CD4-positive, alpha-beta T cell treated with Interleukin-17A for 1 hour (primary cell): ENCODE measurements at places on chromosomes 5 and 9.
A peak's percentile ranks its signal among the peaks of the same experiment; 100 is the strongest.

DNA sequence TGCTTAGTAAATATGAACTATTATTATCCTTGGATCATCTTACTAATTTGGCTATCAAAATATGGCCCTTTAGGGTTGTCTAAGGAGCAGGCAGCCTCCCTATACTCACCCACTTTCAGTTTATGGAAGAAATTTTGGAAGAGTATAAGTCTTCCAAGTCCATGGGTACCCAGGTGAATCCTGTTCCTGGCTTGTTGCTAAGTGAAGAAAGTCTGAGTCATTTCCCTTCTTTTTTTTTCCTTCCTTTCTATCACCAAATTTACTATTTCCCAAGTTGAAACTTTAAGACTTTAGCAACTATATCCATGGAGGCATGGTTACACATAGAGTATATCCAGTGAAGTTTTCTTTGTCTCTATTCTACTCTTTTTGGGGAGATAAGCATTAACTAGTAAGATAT lies 184.0 kb upstream of the ACTBL2 start:
- DNase-seq = no peak

DNA sequence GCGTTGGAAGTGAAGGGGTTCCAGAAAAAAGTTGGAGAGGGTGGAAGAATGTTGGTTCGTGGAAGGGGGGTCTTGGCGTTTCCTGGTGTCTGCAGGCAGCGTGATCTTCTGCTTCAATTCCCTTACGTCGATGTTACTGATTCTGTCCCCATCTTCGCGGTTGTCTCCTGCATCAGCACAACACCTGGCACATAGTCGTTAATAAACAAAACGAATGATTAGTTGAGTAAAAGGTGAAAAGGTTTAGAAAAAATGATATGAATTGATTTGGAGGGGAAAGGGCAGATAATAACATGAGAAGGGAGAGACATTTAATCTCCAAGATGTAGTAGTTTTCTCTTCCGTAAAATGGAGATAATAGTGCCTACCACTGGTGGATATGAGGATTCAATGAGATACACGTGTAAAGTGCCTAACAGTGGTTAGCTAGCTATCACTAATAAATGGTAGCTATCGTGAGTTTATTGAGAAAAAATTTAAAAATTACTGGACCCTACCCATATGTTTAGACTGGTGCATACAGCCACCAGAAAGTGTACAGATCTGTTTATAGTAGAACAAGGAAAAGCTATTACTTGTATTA lies 556 bp downstream of the MTREX start:
- DNase-seq = peak; percentile 38

DNA sequence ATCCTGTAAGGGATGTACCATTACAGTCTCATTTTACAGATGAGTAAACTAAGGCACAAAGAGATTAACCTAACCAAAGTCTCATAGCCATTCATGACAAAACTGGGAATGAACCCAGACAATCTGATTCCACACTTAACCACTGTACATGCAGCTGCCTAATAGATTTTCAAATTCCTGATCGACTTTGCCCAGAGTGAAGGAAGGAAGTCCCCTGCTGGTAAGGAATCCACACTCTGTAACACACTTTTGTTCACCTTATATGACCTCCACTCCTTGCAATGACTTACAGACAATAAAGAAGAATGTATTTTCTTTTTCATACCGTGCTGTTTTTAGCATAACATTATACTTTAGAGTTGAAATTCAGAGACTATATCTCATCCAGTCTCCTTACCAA lies 31.3 kb upstream of the PLPP6 start:
- DNase-seq = no peak

GRCh38 chr9:134365791-134366222 lies 39.6 kb downstream of the RXRA start:
- no peak for DNase-seq

GRCh38 chr5:131262953-131263541 lies 806 bp upstream of the CDC42SE2 start:
- DNase-seq = peak; percentile 56

DNA sequence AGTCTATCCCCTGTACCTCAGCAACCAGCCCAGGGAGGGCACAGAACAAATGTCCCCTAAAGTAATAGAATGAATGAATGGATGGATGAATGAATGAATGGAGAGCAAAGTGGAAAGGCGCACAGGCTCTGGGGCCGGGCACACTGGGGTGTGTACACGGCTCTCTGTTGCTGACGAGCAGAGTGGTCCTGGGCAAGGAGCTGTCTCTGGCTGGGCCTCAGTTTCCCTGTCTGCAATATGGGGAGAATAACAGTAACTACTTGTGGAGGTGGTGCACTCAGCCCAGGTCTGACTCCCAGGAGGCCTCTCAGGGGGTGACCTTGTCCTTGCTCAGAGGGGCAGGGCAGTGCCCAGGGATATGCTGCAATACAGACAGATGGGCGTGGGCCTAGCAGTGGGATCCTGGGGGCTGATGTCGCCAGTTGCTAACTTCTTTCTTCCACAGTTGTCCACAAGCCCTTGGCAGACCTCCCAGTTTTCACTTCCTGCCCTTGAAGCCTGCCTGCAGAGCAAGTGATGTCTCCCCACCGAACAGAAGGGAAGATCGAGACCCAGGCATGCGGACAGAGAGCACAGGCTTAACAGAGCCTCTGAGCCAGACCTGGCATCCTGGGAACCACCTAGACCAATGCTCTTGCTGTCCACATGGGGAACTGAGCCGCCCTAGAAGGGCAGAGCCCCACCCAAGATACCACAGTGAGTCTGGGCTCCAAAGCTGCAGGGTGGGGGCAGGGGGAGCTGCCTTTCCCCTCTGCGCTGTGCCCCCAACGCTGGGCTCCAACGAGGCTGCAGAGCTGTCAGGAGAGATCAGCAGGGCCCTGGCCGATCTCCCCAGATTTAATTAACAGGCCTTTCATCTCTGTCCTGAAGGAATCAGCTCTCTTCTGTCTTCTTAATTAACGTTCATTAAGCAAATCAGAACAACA lies 13.6 kb upstream of the LAMC3 start:
- DNase-seq = no peak

GRCh38 chr5:172371684-172372083 lies 82.6 kb downstream of the SH3PXD2B start:
- DNase-seq = no peak

GRCh38 chr5:1435369-1435768 lies 9.9 kb downstream of the SLC6A3 start:
- DNase-seq = no peak

DNA sequence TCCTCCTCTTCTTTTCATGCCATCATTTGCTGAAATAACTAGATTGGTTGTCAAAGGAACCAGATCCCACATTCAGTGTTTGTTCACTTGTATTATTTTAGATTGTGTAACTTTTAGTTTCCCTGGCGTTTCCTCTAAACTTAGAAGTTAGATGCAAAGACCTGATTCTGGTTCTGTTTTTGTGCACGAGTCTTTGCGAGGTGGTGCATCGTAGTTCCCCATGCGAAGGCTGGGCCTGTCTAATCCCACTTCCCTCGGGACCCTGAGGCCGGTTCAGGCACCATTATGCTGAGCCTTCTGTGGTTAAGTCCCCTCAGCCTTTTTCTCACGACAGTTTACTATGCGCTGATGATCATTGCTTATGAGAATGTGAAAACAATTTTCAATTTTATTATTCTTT lies 219.1 kb upstream of the OTULINL start:
- DNase-seq = peak; percentile 16

- peak; percentile 78 for DNase-seq
Measured at GRCh38 chr9:85610074-85610860, 131.5 kb downstream of the AGTPBP1 start.

DNA sequence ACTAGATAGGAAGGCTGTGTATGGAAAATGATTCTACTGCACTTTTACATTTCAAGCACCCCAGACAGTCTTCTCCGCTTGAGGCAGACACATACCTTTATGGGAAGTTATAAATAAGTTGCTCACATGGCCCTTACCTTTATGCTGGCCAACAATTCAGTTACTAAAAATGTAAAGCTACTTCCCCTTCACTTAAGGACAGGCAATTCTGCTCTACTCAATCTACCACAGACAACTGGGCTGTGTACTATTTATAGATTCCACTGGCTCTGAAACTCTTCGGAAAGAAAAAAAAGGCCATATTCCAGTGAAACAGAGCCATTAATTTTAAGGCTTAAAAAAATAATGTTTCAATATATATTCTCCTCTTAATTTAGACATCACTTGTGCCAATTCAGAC lies 59.4 kb downstream of the ELAVL2 start:
- no peak for DNase-seq

DNA sequence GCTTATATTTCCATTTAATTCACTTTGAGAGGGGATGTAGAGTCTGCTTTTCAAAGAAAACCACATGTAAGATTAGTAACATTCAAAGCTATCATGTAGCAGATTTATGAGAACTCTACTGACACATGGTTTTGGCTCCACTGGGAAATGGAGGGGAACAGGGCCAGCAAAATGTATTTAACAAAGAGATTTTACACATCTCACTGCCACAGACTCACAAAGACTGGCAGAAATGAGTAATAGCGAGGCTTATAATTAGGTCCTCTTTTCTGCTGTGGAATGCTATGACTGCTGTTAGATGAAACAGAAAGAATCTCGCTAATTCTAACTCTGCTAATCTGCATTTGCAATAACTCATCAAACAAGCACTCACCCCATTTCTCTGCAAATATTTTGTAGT lies 4.5 kb downstream of the DAP start:
- no peak for DNase-seq

- no peak for DNase-seq
Measured at GRCh38 chr9:90020276-90020871, 415.6 kb downstream of the GADD45G start.

DNA sequence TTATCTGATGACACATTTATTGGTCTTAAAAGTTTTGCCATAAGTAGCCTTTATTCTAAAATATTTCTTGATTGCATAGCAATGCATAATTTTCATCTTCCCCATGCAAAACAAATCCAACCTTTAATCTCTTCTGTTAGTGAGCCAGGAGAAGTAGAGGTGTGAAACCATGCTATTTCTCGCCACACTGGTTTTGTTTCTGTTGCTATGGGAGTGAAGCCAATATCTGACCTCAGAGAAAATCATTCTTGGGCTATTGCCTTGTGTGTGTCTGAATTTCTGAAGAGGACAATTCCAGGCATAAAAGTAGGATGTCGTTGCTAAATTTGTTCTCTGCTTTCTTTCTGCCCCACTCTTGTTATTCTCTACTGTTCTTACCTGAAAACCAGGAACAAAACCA lies 183.6 kb downstream of the PTTG1 start:
- no peak for DNase-seq

- DNase-seq = no peak
Measured at GRCh38 chr9:81902196-81902595, 26.0 kb upstream of the SPATA31D4 start.

DNA sequence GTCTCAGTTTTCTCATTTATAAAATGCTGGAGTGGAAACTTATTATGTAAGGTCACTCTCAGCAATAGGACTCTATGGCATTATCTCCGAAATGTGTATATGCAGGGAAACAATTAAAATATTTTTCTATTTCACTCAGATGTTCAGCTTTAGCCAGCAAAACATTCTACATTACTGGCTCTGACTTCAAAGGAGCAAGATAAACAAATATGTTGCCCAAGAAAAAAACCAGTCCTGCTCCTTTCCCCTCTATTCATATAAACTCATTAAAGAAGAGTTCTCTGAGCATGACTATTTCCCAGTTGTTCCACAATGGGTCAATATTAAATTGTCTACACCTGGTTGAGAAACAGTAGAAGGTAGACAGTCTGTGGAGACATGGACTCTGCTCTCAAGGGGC lies 155.0 kb downstream of the NPR3 start:
- DNase-seq = no peak

DNA sequence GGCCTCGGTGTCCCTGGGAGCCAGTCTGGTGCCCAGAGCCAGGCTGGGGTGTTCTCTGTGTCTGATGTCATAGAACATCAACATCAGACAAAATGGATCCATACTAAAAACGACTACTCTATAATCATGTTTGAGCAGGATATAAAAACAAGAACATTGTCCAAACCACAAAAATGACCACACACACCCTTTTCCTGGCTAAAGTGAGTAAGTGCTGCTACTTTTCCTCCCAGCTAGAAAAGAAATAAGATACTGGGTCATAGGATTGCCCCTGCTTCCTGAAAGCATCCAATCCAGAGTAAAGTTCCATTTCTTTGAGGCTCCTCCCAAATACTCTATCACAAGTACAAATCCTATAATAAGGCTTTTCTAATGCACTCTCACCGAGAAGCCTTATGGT lies 19.7 kb upstream of the TRAF1 start:
- DNase-seq = no peak

- no peak for DNase-seq
Measured at GRCh38 chr5:170126626-170127025, 20.9 kb downstream of the FOXI1 start.

GRCh38 chr5:142984011-142984410 lies 213.8 kb downstream of the ARHGAP26 start:
- DNase-seq = no peak

- DNase-seq = no peak
Measured at GRCh38 chr5:97097326-97098230, 44.8 kb downstream of the LIX1 start.

DNA sequence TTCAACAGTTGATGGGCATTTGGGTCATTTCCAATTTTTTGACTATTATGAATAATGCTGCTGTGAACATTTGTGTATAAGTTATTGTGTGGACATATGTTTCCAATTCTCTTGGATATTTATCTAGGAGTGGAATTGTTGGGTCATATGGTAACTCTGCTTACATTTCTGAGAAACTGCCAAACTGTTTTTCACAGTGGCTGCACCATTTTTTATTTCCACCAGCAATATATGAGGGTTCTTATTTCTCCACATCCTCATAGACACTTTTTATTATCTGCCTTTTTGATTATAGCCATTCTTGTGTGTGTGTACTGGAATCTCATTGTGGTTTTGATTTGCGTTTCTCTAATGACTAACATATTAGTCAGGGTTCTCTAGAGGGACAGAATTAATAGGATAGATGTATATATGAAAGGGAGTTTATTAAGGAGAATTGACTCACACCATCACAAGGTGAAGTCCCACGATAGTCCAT lies 14.7 kb upstream of the MED27 start:
- no peak for DNase-seq

GRCh38 chr9:84932915-84933527 lies 263.5 kb downstream of the NTRK2 start:
- no peak for DNase-seq

DNA sequence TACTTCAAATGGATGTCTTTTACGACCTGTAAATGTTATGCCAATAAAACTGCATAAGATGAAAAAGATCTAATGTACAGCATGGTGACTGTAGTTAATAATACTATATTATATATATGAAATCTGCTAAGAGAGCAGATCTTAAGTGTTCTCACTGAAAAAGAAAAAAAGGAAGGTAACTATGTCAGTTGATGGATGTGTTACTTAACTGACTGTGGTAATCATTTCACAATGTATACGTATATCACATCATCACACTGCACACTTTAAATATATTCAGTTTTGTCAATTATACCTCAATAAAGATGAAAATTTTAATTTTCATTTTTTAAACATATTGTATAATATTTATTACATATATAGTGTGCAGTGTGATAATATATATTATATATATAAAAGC lies 31.9 kb downstream of the THBS4 start:
- no peak for DNase-seq
